Pulmonary artery endothelial cell (primary cell): ENCODE measurements at places on chromosomes 4 and X. TPM values are rescaled to one million over a fixed set of nuclear protein-coding genes. Genes with fewer than 3 reads are reported as not detected.

- no peak for DNase-seq
These were observed 2.5 kb upstream of the CCDC149 start for GRCh38 chr4:24915121-24915922.

GRCh38 chr4:6854098-6854744, 55.4 kb upstream of the TBC1D14 start:
- no peak for DNase-seq

- no peak for DNase-seq
These were observed 303.7 kb upstream of the GNPDA2 start for GRCh38 chr4:45030059-45030458.

DNA sequence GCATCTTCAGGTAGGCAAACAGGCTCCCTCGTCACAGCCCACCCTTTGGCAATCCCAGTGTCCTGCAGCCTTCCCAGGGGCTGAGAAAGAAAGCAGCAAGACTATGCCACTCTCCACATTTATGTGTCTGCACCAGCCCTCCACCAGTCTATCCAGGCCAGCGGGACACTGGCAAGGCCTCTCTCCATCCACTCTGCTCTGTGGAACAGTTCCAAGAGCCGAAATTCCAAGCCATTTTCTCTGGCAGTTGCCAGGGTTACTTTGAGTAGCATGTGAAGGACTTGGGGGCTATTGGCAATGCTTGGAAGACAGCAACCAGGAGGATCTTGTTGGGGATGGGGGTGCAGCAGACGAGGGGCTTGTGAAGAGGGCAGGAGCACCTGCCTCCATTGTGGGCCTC, 52.1 kb downstream of the TSC22D3 start:
- DNase-seq, result no peak

GRCh38 chr4:106238820-106239420, 77.1 kb downstream of the TBCK start:
- no peak for DNase-seq

DNA sequence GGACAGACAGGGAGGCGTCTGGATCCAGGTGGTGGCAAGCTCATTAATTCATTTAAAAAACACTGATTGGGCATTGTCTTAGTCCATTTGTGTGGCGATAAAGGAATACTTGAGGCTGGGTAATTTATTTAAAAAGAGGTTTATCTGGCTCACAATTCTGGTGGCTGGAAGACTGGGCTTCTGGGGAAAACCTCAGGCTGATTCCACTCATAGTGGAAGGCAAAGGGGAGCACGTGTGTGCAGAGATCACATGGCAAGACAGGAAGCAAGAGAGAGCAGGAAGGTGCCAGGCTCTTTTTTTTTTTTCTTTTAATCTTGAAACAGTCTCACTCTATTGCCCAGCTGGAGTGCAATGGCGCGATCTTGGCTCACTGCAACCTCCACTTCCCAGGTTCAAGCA, 100.2 kb upstream of the METTL14 start:
- DNase-seq, result no peak

GRCh38 chr4:57040510-57040909, 61.8 kb downstream of the POLR2B start:
- DNase-seq, result no peak

DNA sequence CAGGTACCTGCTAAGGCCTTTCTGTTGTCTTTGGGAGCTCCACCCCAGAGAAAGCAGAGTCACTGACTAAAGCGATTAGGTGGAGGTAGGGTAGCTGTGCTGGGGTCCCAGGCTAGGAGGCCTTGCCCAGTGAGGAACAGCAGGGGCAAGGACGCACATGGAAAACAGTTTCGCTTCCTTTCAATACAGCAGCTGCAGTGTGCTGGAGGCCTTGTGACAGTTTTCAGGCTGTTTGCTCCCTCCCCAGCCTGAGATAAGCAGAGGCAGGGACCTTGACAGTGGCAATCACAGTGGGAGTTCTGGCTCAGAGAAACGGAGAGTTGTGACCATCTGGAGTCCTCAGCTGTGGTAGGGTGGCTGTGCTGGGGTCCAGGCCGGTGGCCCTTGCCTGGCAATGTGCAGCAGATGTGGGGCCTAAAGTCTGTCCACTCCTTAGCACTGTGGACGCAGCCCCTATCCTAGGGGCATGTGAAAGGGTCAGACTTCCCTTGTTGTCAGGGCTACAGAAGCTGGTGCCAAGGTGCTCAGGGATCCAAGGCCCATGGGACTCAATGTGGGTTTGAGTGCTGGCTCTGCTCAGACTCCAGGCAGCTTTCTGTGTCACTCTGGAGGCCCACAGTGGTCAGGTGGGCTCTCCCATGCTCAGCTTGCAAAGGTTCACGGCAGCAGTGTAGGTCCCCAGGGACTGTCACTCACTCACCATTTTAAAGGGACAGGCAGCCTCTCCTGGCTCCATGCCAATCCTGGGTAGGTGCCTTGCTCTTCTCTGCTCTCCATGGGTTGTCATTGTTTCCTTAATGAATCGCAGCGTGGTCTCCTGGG, 534.9 kb upstream of the FMR1 start:
- no peak for DNase-seq

DNA sequence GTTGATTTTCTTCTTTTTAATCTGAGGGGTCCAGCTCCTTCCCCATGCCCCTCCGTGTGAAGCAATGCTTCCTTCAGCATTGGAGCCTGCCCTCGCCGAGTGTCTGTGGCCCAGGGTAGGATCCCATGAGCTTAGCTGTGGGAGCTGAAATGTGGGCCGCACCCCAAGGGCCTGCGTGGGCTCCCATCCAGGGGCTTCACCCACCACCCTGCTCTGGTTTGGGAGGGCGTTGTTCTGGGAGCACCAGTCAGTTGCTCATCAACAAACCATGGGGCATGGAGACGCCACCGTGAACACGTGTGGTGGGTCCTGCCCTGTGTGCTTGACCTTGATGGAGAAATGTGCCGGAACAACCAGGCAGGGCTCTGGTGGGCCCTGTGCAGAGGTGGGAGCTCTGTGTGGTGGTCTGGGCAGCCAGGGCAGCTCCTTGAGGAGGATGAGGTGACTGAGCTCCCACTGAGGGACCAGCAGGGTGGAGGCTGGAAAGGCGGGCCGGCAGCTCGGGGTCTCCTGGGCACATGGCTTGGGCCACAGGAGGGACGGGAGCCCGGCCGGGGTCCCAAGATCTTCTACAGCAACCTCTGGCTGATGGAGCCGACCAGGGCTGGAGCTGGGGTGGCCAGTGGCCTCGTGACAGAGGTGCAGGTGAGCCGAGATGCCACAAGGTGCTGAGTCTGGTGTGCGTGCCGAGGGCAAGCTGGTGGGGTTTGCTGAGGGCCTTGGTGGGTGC, 39.6 kb upstream of the NKX1-1 start:
- DNase-seq, result no peak

DNA sequence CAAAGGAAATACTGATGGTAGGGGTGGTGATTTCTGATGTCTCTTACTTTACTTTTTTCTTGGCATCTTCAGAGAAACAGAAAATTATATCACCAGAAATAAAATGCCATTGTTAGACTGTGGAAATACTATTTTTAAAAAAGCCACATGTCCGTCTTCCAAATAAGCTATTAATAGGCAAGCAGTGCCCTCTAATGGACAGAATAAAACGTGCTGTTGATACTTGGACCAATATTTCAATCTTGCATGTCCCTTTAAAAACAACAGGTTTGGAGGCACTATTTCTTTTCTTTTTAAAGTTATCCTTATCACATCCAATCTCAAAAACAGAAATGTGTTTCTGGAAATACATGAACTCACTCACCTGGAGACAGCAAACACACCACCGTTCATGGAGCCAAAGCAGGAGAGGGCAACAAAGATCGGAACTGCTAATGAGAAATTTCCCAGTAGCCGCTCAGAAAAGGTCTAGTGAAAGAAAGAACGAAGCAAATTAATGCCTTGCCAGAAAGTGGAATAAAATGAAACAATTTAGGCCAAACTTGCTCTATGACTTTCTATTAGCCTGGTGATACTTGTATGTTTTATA, 59.2 kb downstream of the SLC7A11 start:
- DNase-seq, result peak; percentile 48

GRCh38 chr4:159075531-159075932, 27.3 kb upstream of the RAPGEF2 start:
- DNase-seq, result no peak

- DNase-seq, result no peak
These were observed 65.7 kb upstream of the CAMK2D start for GRCh38 chr4:113827285-113827684.

GRCh38 chr4:180434131-180434895, 1808.9 kb upstream of the TENM3 start:
- DNase-seq, result no peak

- no peak for DNase-seq
These were observed 55.5 kb downstream of the SCML1 start for GRCh38 chrX:17792826-17793225.

- DNase-seq, result peak; percentile 15
These were observed 62.9 kb upstream of the FRAS1 start for GRCh38 chr4:77994194-77994721.

DNA sequence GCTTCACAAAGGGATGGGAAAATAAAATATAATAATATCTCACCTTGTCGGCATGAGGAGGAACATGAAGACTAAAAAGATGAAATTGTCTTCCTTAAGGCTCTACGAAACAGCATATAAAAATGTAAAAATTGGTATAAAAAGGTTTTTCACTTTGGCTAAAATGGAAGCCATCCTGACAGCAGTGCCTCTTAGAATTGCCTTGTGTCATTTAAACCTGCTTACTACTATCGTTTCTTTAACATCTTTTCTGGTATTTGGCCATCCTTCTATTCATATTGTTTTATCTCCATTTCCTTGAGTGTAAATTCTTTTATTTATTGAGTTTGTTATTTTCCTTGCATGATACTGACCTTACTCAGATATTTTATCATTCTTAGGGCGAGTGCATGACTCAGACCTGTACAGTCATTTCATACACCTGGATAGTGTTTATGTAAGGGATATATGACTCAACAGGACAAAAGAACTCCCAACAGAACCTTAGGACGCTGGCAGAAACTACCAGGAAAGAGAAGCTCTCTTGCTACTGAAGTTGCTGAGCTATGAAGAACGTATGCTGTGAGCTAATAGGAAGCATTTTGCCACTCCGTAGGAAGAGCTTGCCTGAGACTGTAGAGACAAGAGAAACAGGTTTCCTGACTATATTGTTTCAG, 5.8 kb upstream of the CDKN2AIP start:
- peak; percentile 79 for DNase-seq

GRCh38 chrX:108271397-108271787, 166.8 kb downstream of the COL4A6 start:
- no peak for DNase-seq

GRCh38 chr4:99121008-99121407, 23.1 kb downstream of the ADH4 start:
- no peak for DNase-seq

- DNase-seq, result no peak
These were observed 71.4 kb upstream of the ETNPPL start for GRCh38 chr4:108834166-108834834.

DNA sequence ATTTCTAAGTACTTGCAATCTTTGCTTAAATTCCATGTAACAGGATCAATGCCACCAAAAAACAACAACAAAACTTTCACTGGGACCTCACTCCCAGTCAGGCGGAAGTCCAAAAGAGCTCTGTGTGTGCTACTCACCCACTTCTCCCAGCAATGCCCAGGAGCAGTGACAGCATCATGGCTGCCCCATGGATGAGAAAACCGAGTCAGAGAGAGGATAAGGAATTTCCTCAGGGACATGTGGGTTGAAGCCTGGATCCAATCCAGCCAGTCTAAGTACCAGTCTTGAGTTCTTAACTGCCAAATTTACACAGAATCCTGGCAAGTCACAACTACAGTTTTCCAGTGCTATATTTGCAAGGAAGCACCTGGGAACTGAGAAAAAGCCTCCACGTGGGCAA, 64.5 kb downstream of the STX18 start:
- no peak for DNase-seq

DNA sequence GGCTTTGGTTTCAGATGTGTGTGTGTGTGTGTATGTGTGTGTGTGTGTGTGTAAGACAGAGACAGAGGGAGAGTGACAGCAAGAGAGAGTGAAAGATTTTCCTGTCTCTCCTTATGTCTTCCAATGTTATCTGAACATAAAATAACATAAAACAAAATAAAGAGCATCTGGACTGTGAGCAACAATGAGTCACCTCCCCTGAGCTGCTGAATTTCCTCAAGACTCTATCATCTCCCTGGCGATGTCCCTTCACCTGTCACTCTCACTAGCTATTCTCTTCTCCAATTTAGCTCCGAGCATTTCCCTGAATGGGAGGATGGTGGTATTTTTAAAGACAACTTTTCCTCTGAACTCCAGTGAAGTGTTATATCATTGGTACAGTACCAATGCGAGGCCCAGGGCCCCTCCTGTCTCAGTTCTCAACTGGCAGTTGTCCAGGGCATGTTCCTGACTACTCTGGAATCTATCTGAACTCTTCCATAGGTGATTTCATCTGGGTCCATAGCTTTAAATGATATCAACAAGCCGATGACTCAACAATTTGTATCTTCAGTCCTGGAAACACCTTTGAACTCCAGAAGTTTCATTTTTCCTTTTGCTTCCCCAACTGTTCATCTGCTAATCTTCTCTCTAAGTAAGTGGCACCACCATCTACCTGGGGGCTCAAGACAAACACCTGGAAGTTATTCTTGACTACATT, 195.0 kb upstream of the CLNK start:
- no peak for DNase-seq

- no peak for DNase-seq
These were observed 1.9 kb downstream of the OCIAD2 start for GRCh38 chr4:48904541-48905142.

DNA sequence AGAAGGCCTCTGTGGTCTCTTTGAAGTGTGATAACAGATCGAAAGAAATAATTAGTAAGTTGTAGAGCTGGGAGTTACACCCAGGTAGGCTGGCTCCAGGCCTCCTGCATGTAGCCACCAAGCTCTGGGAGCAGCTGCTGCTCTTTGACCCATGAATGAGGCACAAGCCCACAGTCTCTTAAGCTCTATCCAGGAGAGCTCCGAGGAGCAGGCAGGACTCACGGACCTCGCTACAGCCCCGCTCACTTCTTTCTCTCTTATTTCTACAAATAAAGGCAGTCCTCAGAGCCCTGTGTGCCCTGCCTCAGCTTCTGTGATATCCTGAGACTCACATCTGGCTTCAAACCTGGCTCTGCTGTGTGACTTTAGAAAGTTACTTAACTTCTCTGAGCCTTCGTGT, 86.9 kb downstream of the EVC start:
- DNase-seq, result no peak

GRCh38 chrX:38514016-38514854, 47.1 kb upstream of the TSPAN7 start:
- no peak for DNase-seq

The CNGA1 gene
- total RNA-seq, result not detected in 2 replicates

The ANAPC10 gene
- total RNA-seq, result 24.6 and 25.5 TPM in 2 replicates

The TCEAL8 gene
- 70.2 and 88.2 TPM in 2 replicates for total RNA-seq

The SPANXB1 gene
- not detected in 2 replicates for total RNA-seq

The CTAG1B gene
- total RNA-seq, result not detected in 2 replicates

The CXorf38 gene
- total RNA-seq, result 13.1 and 14.3 TPM in 2 replicates

The XIAP gene
- total RNA-seq, result 33.6 and 39.3 TPM in 2 replicates
